Activated CD4-positive, alpha-beta memory T cell treated with anti-CD3 and anti-CD28 coated beads, Interleukin-2, amount 10 ng/mL, durations not matched to agents 7 days and 5 days (primary cell): ENCODE measurements at places on chromosomes 11 and 22. TPM values are rescaled to one million over a fixed set of nuclear protein-coding genes. Genes with fewer than 3 reads are reported as not detected.

Gene SMC1B
- 0.50 TPM for total RNA-seq

Gene KLHDC7B
- 8.0 TPM for total RNA-seq

Gene BEST1
- total RNA-seq: 0.25 TPM

Gene SLC35F2
- 10.3 TPM for total RNA-seq

Gene CTNND1
- total RNA-seq: 4.5 TPM

Gene SLC15A3
- total RNA-seq: 1.0 TPM

Gene KRTAP5-8
- not detected for total RNA-seq

Gene TP53I11
- 0.81 TPM for total RNA-seq

Gene PHF21B
- total RNA-seq: not detected

Gene FAM181B
- not detected for total RNA-seq

Gene ARHGAP8
- total RNA-seq: 0.70 TPM

Gene IGSF9B
- 66.2 TPM for total RNA-seq
